ENCODE measurements at places on chromosomes 11 and 22.
A peak's percentile ranks its signal among the peaks of the same experiment; 100 is the strongest.

DNA sequence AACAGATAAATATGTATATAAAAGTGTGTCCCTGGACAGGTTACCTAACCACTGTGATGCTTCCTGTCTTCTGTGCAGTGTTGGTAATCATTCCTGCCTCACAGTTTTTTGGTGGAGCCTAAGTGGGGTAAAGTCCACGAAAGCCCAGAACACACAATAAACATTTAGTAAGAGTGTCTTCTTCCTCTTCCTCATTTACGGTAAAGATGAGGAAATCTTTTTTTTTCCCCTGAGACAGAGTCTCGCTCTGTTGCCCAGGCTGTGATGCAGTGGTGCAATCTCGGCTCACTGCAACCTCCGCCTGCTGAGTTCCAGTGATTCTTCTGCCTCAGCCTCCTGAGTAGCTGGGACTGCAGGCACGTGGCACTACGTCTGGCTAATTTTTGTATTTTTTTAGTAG is 117.1 kb downstream of the LDLRAD3 start:
- no peak for DNase-seq

- DNase-seq = no peak
Measured at GRCh38 chr11:111696556-111696955, 69.6 kb downstream of the PPP2R1B start.

- DNase-seq = no peak
Measured at GRCh38 chr22:20178915-20179227, 28.0 kb upstream of the CCDC188 start.

DNA sequence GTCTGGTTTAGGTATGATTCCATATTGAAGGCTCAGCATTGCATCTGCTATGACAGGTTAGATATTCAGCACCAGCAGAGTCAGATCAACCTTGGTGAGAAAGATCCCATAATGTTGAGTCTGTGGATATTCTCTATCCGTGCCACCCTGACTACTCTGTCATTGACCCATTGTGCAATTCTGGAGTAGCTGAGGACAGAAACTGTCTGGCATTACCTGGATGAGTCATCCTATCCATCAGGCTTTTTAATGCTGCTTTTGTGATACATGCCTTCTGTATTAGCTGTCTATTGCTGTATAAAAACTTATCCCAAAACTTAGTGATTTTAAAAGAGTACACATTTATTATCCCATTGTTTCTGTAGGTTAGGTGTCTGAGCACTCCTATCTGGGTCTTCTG is 189.1 kb upstream of the FAT3 start:
- no peak for DNase-seq

DNA sequence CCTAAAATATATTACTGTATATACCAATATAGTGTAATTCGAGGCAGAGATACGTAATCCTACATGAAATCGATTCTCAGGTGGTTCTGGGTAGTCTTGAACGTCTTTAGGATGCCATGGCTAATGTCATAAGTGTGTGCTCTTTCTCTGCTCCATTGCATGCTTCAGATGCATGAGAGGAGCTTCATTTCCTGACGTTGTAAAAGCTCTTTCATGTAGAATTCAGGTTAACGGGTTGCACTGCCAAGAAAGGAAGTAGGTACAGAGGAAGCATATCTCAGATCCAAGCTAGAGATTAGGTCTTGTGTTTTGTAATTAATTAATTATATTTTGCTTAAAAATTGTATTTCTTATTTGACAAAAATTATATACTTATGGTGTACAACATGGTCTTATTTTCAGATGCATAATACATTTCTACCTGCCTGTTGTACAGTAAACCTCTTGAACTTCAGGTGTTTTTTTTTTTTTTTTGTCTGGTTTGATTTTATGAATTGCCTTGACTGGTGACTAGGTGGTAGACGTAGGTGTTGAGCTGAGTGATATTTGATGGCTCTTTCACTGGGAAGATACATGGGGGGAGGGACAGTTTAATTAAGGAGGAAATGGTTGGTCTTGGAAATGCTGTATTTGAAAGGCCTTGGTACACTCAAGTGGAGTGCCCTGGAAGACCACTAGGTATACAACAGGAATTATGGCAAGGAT is 9.3 kb downstream of the NUP50 start:
- DNase-seq = no peak

GRCh38 chr22:43722444-43722843 is 89.7 kb downstream of the EFCAB6 start:
- DNase-seq = no peak

- DNase-seq = peak; percentile 98
Measured at GRCh38 chr11:69088676-69089146, 40.0 kb downstream of the TPCN2 start.

DNA sequence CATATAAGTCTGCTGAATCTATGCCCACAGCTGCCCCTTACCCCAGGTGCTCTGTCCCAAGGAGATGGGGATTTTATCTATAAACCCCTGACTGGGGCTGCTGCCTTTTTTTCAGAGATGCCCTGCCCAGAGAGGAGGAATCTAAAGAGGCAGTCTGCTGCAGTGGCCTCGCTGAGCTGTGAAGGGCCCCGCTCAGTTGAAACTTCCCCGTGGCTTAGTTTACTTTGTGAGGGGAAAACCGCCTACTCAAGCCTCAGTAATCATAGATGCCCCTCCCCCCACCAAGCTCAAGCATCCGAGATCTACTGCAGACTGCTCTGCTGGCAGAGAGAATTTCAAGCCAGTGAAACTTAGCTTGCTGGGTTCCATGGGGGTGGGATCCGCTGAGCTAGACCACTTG is 7.4 kb upstream of the SCGB1D4 start:
- DNase-seq = no peak

DNA sequence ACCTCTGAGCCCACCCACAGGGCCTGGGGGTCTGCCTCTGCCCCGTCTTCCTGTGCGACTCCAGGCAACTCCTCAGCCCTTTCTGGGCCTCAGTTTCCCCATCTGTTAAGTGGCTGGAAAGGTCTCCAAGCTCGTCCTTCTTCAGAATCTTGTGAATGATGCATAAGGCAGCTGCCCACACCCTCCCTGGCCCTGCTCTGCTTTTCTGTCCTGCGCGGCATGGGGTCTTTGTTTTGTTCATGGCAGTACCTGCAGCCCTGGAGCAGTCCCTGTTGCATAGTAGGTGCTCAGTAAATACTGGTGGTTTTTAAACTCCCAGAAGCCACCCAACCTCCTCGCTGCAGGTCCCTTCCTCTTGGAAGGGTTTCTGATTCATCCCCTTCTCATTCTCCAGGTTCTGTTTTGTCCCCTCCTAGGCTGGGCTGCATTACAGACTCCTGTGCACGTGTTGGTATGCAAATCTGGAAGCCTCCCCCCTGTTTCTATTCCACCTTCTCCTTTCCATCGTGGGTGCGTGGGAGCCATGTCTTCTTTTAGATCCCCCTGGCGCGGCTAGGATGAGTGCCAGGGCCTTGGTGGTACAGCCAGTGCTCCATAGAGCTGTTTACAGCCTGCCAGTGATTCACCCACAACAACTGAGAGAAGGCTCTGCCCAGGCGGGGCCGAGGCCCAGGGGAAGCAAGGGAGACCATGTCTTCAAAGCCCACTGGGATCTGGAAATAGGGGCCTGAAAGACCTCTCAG is 19.3 kb upstream of the SYT7 start:
- DNase-seq = no peak

- no peak for DNase-seq
Measured at GRCh38 chr11:83655976-83656375, 369.8 kb upstream of the CCDC90B start.

- no peak for DNase-seq
Measured at GRCh38 chr11:48106166-48106565, 110.4 kb upstream of the OR4B1 start.

- no peak for DNase-seq
Measured at GRCh38 chr11:64627371-64627770, 36.4 kb downstream of the SLC22A12 start.

- no peak for DNase-seq
Measured at GRCh38 chr22:17191163-17191784, 28.0 kb downstream of the ADA2 start.

- DNase-seq = peak; percentile 83
Measured at GRCh38 chr11:64971421-64972233, at the start of gene MAJIN. Gene MAJIN (minus strand): TSS chr11:64972108. CDS start chr11:64959405, 12,703 bp downstream.

DNA sequence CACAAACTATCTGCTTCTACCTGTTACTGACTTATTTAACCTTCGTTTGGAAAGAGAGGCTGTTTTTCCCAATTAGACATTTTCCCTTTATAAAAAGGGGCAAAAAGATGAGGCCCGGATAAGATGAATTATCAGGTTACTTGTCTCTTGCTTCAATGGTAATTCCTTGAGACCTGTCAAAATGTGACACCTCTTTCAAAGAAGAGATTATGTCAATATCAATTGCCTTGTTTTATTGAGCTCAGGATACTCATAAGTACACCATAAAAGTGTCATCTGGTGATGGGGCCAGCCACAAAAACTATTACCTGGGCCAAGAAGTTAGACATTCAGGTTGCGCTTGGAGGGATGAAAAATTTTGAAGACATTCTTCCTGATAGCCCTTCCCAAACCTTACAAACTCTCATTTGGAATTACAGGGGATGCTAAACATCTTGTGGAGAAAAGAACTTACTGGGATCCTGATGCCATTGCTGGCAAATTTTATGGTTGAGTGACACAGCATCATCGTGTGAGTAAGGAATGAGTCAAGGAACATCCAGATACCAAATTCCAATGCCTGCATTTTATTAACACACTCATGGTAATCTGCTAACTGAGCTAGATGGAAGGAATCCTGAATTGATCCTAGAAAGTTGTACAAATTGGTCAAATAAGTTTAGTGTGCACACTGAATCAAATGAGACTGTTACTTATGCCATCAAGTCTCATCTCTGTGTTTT is 1071.2 kb downstream of the LRRC4C start:
- no peak for DNase-seq

DNA sequence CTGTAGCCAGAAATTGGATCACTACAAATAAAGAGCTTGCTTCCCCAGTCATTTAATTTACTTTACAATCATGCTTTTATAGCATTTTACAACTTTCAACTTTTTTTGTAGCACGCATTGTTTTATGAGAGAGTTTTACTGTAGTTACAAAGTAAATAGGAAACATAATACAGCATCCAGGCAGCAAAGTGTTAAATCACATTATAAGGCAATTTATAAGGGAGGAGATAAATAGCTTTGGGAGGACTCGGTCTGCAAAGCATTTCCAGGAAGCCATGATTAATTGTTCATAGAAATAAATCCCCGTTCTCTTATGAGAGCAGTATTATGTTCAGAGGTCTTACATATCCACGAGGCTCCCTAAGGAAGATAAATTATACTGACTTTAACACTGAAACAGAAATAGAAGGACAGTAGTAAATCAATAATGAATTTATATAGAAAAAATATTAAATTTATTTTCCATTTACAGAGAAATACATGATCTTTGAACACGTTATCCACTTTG is 792.6 kb upstream of the RAG2 start:
- no peak for DNase-seq

- no peak for DNase-seq
Measured at GRCh38 chr11:59523541-59523940, 12.2 kb downstream of the OR4D9 start.

- DNase-seq = no peak
Measured at GRCh38 chr22:40857309-40857855, 434 bp downstream of the XPNPEP3 start.

DNA sequence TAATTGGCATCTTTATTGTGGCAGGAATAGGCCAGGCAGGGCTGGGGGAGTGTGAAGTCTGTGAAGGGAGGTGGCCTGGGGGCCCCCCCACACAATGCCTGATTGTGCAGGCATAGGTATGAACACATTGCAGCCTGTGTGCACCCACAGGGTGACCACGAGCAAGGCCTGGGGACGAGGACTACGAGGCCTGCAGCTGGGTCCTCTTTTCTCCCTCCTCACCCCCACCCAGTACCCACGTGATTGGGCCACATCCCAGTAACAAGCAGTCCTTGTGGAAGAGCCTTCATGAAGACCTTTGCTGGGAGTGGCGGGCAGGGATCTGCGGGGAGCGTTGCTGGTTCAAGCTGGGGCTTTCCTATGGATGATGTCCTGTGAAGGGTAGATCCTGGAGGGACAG is 29.3 kb downstream of the ZBTB16 start:
- no peak for DNase-seq

DNA sequence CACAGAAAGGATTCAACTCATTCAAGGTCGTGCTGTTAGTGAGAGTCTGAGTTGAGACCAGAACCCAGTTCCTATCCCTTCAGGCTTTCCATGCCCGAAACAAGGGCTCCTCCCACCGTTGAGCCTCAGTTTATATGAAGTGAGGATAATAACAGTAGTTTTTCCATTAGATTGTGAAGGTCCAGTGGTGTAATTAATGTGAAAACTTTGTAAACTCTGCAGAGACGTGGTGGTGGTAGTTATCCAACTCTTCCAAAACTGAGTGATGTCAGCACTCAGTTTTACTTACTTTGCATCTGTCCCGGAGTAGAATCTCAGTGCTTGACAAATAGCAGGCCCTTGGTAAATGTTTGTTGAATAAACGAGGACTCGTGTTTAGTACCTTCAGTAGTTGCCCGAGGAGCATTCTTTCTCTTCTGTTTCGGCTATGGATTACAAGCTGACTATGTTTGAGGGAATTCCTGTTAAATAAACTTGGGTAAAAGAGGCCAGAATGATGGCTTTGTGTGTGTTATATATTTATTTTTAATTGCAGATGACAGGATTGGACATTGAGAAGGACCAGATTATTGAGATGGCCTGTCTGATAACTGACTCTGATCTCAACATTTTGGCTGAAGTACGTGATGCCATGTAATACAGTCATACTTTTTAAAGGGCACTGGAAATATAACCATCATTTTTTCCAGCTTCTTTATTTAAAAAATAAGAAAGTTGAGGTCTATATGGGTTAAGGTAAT is 1.0 kb downstream of the REXO2 start:
- no peak for DNase-seq
